CD4-positive, CD25-positive, alpha-beta regulatory T cell (primary cell): ENCODE measurements at places on chromosomes 5 and 9. TPM values are rescaled to one million over a fixed set of nuclear protein-coding genes. Genes with fewer than 3 reads are reported as not detected.
A peak's percentile ranks its signal among the peaks of the same experiment; 100 is the strongest.

The IFNK gene
- total RNA-seq: not detected

The MAP1B gene
- 0.12 TPM for total RNA-seq

The ANKRD18A gene
- 10.9 TPM for total RNA-seq

The FBP1 gene
- 0.42 TPM for total RNA-seq

The SPINK13 gene
- not detected for total RNA-seq

The CACFD1 gene
- 1.8 TPM for total RNA-seq

The LCN1 gene
- not detected for total RNA-seq

The ADRA1B gene
- not detected for total RNA-seq

The PCDHA3 gene
- total RNA-seq: not detected

The NR5A1 gene
- not detected for total RNA-seq

The ROPN1L gene
- 3.0 TPM for total RNA-seq

DNA sequence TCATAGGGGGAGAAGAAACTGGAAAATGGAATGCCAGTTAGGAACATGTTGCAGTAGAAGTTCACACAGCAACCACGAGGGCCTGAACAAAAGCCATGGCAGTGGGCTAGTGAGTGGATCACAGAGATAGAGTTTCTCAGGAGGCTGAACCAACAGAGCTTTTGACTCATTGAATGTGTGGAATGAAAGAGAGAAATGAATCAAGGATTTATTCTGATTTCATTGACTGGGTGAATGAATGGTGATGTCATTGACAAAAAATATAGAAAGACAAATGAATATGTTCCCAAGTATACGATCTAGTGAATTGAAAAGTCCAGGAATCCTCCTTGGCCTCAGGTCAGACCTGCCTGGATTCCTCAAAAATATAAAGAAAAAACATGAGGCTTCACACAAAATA lies 99.2 kb downstream of the ZNF462 start:
- no peak for DNase-seq

- DNase-seq: no peak
Observed at GRCh38 chr5:139569270-139569955, 8.3 kb downstream of the UBE2D2 start.

DNA sequence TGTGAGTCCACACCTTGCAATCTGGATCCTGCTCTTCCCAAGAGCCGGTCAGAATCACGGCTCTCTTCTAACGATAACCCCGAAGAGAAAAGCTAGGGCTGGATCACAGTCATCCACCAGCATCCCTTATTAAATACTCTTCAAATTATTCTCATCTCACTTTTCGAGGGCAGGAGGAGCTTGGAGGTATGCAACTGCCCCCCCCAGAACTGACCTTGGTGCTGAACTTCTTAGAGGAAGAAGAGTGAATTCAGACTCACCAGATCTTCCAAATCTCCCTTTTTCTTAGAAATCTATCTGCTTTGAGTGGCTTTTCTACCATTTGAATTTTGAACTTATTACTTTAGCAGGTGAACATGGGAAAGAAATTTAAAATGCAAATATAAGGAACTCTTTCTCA lies 75.7 kb downstream of the MED10 start:
- DNase-seq: no peak

- DNase-seq: no peak
Observed at GRCh38 chr5:118558871-118559270, 429.5 kb downstream of the DTWD2 start.

- no peak for DNase-seq
Observed at GRCh38 chr9:36438536-36439236, 38.6 kb upstream of the RNF38 start.

- no peak for DNase-seq
Observed at GRCh38 chr5:66322786-66323528, 178.9 kb downstream of the SREK1 start.

DNA sequence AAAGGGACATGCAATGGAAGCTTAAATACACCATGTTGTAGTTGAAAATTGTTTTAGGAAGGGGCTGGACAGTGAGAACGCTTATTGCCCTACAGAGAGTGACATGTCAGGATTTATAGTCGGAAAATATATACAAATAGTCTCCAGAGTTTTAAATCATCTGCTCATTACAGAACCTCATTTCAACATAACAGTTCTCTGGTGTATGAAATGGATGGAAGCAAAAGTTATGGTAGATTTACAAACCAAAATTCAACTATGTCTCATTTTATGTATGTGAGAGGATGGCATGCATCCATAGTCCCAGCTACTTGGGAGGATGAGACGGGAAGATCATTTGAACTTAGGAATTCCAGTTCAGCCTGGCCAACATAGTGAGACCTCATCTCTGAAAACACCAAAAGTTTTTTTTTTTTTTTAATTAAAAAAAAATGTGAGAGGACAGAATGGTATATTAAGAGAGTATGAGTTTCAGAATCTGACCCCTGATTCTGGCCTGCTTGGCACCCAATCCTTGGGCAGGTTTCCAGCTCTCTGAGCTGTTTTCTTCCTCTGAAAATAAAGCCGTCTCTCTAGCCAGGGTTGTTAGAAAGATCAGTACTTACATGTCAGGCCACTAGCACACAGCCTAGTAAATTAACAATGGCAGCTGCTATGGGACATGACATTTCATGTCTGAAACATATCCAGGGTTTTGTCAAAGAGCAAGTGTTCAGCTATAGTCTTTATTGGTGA lies 40.1 kb downstream of the IQGAP2 start:
- DNase-seq: no peak

DNA sequence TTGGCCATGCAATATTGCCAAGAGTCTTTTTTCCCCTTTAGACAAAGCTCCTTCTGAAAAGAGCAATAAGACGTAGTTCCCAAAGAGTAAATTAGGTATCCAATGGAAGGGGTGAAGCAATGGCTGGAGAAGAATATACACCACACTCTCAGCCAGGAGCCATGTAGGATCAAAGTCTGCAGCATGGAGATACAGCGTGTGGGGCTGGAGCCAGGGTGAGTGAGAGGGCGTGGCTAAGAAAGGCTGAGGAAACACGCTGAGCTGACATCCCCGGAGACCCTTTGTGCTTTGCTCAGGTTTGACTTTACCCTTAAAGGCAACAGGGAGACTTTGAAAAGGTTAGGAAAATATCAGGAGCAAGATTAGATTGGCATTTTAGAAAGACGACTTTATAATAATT lies 87.1 kb upstream of the ELL2 start:
- no peak for DNase-seq

DNA sequence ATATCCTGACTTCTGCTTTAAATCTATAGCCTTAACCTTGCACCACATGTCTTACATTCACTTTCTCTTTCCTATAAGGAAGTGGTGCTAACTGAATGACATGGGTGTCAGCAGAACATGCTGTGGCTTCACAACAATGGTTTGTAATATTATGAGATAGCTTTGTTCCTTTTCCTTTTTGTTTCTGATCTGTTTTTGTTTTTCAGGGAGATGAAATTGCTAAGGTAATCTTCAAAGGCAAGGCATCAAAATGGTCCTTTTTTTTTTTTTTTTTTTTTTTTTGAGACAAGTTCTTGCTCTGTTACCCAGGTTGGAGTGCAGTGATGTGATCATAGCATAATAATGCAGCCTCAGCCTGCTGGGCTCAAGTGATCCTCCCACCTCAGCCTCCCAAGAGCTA lies 53.6 kb upstream of the RANBP6 start:
- DNase-seq: peak; percentile 59
